Activated CD8-positive, alpha-beta memory T cell treated with anti-CD3 and anti-CD28 coated beads for 1 hour (primary cell): ENCODE measurements at places on chromosomes 11 and 22.

- peak; percentile 36 for DNase-seq
Observed at GRCh38 chr22:44701824-44702478, at the start of gene PRR5. Gene PRR5 (plus strand): TSS chr22:44702204. CDS start chr22:44702475, 271 bp downstream.

GRCh38 chr11:18798799-18799469 lies 7.3 kb upstream of the PTPN5 start:
- no peak for DNase-seq

GRCh38 chr11:101668236-101668635 lies 84.4 kb upstream of the TRPC6 start:
- DNase-seq = no peak

DNA sequence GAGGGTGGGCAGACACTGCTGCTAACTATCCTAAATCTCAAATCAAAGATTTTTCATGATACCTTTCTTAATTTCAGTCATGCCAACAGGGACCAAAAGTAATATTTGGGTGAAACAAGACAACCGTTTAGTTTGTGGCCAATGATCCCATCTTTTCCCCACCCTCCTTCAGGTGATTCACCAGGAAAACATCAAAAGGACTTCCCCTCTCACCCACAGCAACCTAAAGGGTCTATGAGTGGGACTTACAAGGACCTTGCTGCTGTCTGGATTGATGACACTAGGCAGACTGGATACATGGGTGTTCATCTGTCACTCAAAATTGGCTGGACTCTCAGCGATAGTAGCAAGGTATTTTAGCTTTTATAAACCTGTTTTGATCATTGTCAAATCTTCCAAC lies 62.0 kb upstream of the ZC3H12C start:
- DNase-seq = no peak

GRCh38 chr11:134453441-134453840 lies 41.4 kb upstream of the B3GAT1 start:
- no peak for DNase-seq

- no peak for DNase-seq
Observed at GRCh38 chr22:50722048-50722701, 15.8 kb upstream of the ACR start.

- DNase-seq = no peak
Observed at GRCh38 chr11:6667733-6668374, 12.2 kb upstream of the DCHS1 start.

GRCh38 chr22:42269432-42270175 lies 849 bp downstream of the TCF20 start:
- no peak for DNase-seq

GRCh38 chr11:33321422-33321821 lies 64.2 kb downstream of the HIPK3 start:
- DNase-seq = no peak

- DNase-seq = no peak
Observed at GRCh38 chr11:122045181-122045586, 70.8 kb downstream of the BLID start.

GRCh38 chr11:48043111-48043990 lies 63.0 kb downstream of the PTPRJ start:
- no peak for DNase-seq

DNA sequence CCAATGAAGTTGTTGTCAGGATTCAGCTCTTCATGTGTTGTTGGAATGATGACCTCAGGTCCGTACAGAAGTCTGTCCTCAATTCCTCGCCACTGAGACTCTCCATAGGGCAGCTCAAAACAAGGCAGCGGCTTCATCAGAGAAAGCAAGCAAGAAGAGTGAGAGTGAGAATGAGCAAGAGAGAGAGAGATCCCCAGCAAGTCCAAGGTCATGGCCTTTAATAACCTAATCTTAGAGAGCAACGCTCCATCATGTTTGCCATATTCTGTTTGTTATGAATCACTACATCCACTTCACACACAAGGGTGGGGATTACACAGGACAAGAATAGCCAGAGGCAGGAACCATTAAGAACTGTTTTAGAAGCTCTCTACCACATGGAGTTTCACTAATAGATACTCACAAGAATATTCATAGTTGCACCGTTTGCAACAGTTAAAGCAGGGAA lies 23.3 kb upstream of the MMP7 start:
- no peak for DNase-seq

DNA sequence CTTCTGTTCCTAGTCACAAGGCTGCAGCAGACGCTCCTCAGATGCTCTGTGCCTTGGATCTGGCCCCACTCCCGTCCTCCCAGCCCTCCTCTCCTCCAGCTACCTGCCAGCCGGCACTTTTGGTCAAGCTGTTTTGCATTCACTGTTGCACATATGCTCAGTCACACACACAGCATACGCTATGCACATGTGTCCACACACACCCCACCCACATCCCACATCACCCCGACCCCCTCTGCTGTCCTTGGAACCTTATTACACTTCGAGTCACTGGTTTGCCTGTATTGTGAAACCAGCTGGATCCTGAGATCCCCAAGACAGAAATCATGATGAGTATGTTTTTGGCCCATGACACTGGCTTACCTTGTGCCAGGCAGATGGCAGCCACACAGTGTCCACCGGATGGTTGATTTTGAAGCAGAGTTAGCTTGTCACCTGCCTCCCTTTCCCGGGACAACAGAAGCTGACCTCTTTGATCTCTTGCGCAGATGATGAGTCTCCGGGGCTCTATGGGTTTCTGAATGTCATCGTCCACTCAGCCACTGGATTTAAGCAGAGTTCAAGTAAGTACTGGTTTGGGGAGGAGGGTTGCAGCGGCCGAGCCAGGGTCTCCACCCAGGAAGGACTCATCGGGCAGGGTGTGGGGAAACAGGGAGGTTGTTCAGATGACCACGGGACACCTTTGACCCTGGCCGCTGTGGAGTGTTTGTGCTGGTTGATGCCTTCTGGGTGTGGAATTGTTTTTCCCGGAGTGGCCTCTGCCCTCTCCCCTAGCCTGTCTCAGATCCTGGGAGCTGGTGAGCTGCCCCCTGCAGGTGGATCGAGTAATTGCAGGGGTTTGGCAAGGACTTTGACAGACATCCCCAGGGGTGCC lies 109.8 kb downstream of the BCR start:
- DNase-seq = peak; percentile 34

GRCh38 chr11:19466314-19466713 lies 225.6 kb upstream of the E2F8 start:
- DNase-seq = no peak

DNA sequence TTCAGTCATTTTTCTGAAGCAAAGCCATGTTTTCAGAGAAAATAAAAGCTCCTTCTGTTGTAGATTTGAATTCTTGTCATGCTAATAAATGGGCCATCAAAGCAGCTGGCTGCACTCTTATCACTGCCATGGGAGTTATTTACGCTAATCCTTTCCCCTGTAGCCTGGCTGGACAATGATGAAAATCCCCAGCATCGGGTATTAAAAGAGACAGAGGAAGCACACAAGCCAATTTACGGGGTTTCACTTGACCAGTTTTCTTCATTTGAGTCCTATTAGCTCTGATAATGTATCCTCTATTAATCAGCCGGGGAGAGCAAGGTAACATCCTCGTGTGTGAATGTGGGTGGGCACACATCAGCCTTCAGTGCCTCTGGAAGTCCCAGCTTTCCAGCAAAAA lies 470.2 kb upstream of the API5 start:
- DNase-seq = no peak

- DNase-seq = no peak
Observed at GRCh38 chr11:118790357-118791110, 430 bp downstream of the DDX6 start.

GRCh38 chr11:10744206-10744605 lies 6.8 kb upstream of the CTR9 start:
- no peak for DNase-seq

DNA sequence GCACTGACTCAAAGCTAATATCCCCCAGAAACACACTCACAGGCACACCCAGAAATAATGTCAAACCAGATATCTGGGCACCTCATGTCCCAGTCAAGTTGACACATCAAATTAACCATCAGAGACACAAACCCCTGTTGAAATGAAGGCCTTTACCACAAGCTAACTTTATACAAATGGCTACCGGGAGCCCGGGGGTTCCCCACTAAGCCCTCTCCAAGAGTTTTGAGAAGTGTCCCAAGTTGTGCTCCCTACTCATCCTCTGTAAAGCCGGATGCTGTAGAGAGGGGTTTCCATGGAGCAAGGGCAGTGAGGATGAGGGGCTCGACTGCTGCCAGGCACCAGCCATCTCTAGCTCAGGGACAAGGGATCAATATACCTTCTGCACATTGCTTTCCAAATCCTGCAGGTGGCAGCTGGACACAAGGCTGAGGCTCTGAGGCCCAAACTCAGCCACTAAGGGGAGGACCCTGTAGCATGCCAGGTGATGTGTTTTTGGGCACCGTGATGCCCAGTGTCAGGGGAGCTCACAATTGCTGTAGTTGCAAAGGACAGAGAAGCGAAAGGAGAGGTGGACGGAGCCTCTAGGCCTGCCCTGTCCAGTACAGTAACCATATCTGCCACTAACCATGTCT lies 145.7 kb downstream of the TTC17 start:
- no peak for DNase-seq

GRCh38 chr11:130783323-130783722 lies 133.0 kb downstream of the SNX19 start:
- DNase-seq = no peak

DNA sequence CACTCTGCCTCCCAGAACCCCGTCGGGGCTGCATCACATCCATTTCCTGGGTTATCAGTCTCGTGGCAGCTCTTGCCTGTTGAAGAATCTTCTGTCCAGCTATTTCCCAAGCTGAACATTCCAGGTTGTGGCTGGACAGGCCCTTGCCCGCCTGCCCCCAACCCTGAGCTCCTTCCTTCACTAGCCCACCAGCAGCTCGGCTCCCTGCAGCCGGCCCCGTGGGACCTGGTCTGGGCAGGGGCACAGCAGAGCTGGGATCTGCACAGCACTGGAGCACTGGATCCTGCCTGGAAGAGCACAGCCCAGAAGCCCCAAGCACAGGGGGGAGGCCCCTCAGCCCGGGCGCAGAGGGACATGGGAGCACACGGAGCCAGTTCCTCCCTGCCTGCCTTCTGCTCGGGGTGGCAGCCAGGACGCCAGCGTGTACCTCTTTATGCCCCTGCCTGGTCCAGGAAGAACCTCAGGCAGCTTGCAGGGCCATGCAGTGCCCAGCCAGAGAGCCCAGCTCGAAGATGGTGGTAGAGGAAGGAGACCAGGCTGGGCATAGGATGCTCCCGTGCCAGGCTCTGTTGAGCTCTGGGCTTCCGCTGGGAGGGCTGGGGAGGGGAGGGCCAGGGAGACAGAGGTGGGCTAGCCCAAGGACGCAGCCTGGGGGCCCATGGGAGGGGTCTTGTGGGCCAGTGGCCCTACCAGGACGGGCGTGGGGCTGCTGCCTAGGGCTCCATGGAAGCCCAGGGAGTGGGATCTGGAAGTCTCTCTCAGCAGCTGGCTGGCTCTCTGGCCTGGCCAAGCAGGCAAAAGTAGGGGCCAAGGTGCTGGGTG lies 16.6 kb upstream of the GNB1L start:
- no peak for DNase-seq

GRCh38 chr22:20212754-20213699 lies 55.1 kb downstream of the RTN4R start:
- no peak for DNase-seq

DNA sequence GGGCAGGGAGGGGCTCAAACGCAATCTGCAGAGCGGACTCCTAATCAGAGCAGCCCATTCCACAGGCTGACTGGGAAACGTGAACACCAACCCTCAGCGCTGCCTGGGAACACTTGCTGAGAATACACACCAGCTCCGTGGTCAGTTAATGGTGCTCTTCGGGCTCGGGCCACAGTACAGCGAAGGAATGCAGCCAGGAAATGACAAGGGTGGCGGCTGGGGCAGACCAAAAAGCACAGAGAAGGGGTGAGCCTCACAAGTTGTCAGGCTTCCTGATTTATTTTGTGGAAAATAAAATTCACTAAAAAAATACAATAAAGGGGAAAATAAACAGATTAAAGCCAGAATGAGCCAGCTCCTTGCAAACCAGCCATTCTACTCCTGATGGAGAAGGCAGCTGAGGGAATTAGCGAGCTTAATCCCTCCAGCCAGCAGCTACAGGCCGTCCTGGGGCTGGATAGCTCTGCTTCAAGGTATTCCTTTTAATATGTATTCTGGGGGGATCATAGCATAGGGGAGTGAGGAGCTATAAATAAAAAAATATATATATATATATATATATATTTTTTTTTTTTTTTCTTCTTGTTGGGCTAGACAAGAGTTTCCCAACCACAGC lies 165.5 kb upstream of the NTM start:
- DNase-seq = no peak

DNA sequence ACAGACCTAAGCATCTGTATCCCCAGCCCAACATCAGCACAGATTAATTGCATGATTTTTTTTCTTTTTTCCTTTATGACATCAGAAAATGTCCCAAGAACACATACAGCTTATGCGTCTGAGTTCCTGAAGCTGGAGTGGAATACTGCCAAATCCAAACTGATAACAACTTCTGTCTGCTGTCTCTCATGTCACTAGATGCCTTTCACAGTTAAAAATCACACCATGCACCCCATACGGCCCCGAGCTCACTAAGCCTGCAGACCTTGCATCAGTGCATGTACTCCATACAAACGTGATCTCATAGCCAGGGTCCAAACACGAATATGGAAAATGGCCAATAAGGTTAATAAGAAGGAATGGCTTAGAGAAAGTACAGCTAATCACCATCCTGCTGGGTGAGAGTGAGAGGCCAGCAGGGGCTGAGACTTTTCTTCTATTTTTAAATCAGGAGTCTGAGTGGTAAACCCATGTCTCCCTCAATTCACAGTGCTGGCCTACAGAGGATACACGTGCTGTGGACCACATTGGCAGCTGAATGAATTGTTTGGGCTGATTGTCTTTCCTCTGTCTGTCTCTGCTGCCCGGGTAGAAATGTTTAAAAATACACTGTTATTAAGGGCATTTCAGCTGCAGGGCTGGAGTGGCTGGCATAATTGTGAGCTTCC lies 350.6 kb upstream of the RAG2 start:
- DNase-seq = no peak

GRCh38 chr22:32044477-32044876 lies 1.4 kb downstream of the SLC5A1 start:
- DNase-seq = no peak

GRCh38 chr11:15148169-15148568 lies 33.4 kb downstream of the INSC start:
- DNase-seq = no peak

DNA sequence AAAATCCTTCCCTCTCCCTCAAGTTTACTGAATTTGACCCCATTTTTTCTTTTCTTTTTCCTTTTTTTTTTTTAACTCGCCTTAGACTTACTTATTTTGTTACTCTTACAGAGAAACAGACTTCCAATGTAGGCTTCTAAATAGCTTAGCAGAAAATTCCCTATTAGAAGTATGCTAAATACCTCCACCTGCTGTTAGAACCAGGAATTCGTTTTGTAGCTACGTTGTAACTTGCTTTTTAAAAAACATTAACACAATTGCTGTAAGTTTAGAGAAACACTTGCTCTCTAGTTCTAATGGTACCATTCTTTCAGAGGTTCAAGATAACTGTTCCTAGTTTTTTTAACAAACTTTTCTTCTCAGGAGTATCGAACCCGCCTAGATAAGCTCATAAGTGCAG lies 324.2 kb downstream of the DCDC1 start:
- DNase-seq = no peak

GRCh38 chr11:2472428-2473186 lies 27.8 kb downstream of the KCNQ1 start:
- DNase-seq = no peak
